ENCODE measurements at places on chromosomes 1 and 21.

DNA sequence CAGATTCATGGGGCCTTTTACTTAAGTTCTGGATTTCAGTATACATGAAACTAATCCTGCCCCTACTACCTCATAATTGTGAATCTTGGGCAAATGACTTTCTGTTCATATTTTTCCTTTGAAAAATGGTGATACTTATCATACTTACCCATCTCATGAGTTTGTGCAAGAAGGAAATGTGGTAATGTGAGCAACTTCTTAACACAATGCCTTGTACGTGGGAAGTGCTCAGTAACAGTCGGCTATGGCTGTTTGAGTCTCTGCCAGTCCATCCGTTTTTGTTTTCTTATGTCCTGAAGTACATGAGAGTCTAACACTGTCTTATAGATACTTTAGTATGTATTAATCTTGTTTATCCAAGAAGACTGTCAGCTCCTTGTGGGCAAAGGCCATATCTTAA lies 86.5 kb downstream of the PATJ start:
- DNase-seq, result no peak

DNA sequence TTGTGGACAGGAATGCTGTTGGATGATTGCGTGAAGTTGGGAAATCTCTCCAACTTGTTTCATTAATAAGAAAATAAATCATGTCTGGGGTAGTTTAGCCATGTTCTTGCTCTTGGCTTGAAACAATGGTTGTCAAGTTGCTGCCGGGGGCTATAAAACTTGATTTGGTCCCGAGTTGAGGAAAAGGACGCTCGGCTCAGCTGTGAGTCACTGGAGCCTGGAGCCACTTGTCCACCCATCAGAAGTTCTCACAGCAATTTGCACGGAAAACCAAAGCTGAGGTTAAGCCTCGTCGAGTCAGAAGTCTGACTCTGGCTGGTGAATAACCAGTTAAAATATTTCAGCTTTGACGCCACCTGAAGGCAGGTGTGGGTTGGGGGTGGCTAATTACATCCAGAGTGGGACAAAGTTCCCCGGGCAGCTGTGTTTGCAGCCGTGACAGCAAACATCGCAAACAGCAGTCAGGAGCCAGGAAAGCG lies 19.7 kb upstream of the RIPK4 start:
- DNase-seq, result no peak

GRCh38 chr1:45982359-45982758 lies 150.1 kb downstream of the PIK3R3 start:
- no peak for DNase-seq

- no peak for DNase-seq
Observed at GRCh38 chr1:24657781-24658180, 14.7 kb downstream of the SRRM1 start.

GRCh38 chr1:110155878-110156522 lies 5.7 kb downstream of the SLC6A17 start:
- DNase-seq, result peak; percentile 65

GRCh38 chr1:101993710-101994109 lies 3.0 kb downstream of the OLFM3 start:
- DNase-seq, result no peak

DNA sequence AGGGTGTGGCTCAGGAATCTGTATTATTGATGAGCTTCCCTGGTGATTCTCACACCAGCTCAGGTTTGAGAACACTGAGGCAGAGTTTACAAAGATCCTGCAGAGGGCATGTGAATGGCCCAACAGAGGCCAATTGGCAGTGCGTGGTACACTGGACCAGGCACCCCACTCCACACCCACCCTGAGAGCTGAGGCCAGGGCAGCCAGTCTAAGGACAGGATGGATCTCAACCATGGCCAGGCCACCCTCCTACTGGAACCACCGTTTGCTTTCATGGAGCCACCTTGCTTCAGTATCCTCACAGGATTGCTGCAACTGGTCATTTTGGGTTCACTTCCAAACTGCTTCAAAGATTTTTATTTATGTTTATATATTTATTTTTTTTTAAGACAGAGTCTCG lies 7.3 kb upstream of the RASSF5 start:
- no peak for DNase-seq

GRCh38 chr1:81982523-81982922 lies 181.8 kb downstream of the ADGRL2 start:
- DNase-seq, result no peak

GRCh38 chr21:25903607-25904006 lies 168.8 kb downstream of the GABPA start:
- no peak for DNase-seq

GRCh38 chr1:234659538-234659937 lies 49.6 kb upstream of the IRF2BP2 start:
- DNase-seq, result no peak

DNA sequence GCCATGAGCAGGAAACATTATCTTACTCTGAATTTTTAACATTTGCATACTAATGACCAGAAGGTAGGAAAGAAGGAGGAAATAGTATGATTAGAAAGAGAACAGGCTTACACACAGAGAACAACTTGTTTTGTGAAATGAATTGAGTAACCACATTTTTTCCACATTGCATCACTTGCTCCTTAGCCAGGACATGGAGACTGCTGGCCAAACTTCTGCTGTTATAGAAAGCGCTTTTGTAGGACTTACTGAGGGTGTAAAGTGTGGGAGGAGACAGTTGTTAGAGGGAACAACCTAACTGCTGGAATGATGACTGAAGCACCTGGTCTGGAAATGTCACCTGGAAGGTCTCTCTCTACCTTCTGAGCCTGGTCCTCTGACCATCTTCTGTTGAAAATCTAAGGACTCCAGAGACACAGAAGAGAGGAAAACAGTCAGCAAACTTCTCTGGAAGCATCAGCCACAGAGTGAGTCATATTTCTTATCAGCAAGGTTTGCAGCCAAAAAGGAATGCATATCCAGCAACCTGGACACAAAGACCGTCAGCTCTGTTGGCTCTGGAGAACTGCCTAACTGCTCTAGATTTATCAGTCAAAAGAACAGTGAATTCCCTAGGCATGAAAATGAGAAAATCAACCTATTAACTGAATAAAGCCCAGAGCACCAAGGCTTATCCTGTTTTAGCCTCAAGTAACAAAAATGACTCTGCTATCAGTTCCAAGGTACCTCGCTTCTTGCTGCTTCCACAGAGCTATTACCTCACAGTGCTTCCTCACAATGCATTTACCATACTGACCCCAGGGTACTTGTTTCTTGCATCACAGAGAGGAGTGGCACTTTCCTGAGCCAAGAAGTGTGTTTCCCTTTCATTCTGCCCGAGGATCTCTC lies 88.0 kb upstream of the SLFNL1 start:
- DNase-seq, result no peak

DNA sequence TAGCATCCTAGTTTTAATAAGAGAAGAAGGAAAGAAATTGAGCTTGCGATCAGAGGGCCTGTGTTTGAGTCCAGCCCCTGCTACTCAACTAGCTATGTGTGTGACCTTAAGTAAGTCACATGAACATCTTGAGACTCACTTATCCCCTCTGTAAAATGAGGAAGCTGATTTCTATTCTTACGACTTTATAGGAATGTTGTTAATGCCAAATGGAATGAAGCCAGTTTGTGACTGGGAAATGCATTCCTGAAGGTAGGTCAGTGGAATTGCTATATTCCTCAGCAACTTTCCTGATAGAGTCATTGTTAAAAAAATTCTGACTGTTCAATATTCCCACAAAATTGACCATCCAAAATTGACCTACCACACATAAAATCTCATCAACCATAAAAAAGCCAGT lies 14.9 kb downstream of the FASLG start:
- no peak for DNase-seq

DNA sequence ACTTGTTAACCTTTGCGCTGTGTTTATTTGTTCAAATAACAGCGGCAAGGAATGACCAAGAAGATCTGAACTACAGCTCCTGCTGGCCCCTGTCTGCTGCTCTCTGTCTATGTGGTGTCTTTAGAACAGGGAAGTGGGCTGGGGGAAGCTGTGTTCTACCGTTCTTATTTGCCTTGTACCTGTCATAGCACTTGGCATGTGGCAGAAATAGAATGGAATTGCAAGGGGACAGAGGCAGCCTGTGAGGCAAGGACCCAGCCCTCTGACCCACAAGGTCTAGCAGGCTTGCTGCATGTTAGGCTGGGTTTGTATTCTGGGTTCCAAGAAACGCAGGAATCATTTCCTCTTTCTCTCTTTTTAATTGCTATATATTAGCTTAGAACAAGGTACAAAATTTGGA lies 20.7 kb downstream of the HMGCS2 start:
- DNase-seq, result no peak

GRCh38 chr1:26417111-26417759 lies 6.6 kb downstream of the LIN28A start:
- DNase-seq, result peak; percentile 85

DNA sequence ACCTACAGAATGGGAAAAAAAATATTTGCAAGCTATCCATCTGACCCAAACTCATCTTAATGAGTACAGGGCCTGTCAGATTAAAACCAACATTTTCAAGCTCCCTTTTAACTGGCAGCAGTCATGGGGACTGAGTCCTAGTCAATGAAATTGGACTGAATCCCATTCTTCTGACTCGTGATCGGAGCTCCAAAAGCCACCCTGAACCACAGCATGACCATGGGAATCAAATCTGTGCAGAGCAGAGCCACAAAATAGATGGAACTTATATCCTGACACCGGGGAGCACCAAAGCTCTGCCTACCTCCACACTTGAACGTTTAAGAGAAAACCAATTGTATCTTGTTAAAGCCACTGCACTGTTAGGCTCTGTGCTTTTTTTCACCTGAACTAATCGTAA lies 5.0 kb upstream of the RWDD3 start:
- DNase-seq, result no peak

GRCh38 chr1:13725714-13726175 lies 25.8 kb downstream of the PRDM2 start:
- no peak for DNase-seq

- DNase-seq, result no peak
Observed at GRCh38 chr1:151970128-151970527, 23.5 kb downstream of the S100A10 start.

DNA sequence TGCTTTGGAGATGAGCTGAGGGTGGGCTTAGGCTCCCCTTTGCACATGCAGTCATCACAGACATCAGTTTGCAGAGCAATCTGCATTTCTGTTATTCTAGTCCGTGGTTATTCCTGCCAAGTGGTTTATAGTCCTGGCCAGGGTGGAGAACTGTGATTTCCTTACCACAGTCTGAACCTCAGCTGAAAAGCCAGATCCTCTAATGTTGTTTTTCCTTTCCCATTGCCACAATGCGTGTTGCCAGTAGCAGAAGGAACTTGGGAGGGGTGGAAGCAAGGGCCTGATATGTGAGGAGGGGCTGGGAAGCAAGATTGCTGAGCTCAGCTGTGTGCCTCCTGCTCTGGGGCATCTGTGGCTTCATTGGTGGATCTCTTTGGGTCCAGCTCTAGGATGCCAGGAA lies 18.0 kb upstream of the ST3GAL3 start:
- no peak for DNase-seq

GRCh38 chr1:22801347-22801746 lies 90.7 kb downstream of the EPHB2 start:
- DNase-seq, result no peak

DNA sequence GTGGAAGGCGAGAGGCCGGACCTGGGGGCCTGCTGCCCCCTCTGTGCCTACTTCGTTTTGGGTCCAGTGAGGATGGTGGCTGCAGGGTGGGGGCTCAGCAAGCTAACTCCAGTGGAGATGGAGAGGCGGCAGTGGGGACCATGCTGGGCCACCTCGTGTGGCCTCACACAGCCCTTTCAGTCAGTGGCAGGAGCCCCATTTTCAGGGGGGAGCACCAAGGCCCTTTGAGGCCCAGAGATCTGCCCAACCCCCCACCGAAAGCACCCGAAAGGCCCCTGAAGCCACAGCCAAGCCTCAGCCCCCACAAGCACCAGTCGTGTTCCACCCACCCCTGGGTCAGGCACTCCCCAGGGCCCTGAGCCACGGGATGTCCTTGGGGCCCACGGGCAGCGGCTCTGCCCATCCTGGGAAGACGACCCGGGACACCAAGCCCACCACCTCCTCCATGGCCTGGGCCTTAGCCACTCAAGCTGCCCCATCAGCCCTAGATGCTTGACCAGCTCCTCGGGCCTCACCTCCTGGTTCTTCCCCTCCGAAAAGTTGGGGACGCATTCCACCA lies 345 bp downstream of the FTCD start:
- no peak for DNase-seq

DNA sequence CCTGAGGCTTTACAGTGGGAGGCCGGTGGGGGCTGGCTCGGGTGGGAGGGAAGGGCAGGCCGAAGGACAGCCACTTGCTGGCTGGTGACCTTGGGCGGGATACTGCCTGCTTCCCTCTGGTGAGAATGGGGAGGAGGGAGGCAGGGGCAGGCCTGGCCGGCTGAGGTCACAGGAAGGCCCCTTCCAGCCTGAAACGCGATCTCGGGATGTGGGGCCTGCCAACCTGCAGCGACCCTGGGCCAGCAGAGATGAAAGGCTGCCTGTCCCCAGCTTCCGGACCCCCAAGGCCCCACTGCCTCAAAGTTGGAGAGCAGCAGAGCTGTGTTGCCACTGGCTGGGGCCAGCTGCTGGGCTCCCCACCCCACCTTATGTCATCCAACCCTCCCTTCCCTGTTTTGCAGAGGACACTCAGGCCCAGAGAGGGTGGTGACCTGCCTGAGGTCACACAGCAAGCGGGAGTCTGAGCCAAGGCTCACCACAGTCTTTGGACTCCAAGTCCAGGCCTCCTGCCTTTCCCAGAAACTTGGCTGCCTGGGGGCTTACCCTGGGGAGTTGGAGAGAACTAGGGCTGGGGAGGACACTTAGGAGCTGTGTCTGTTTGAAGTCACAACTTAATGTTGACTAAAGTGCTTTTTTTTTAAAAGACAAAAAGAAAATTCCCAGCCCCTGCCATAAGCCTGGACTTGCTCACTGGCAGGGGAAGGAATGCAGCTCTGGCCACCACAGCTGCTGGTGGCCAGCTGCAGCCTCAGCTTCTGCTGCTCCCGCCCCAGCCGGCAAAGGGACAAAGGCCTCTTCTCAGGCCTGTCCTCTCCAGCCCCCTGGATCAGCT lies 14.8 kb upstream of the WASF2 start:
- DNase-seq, result no peak

GRCh38 chr1:161225178-161225533 lies 704 bp upstream of the TOMM40L start:
- DNase-seq, result no peak

Data from neuronal stem cell (in vitro differentiated cells).